ENCODE measurements at places on chromosomes 1 and 21.

DNA sequence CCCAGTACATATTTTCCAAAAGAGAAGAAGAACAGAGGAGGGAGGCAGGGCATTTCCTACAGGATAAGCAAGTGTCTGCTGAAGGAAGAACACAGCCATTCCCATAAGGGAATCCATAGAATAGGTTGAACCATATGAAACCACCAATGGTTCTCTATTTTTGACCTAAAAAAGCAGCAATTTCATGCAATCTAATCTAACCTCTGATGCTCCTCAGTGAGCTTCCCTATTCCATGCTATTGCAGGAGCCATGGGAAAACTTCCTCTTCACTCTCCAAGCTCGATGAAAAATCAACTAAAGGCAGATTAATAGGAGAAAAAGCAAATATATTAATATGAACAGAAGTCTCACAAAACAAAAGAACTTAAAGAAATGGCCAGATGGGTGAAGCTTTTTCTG, 50.5 kb downstream of the SIPA1L2 start:
- DNase-seq, result no peak

GRCh38 chr1:209674957-209675564, at the start of gene G0S2:
Gene G0S2 (plus strand): TSS chr1:209675412. CDS start chr1:209675685, 273 bp downstream.
- DNase-seq, result peak; percentile 95

- DNase-seq, result no peak
These were observed 428.5 kb upstream of the RUNX1 start for GRCh38 chr21:35477622-35478021.

- no peak for DNase-seq
These were observed 9.6 kb upstream of the GUCA2A start for GRCh38 chr1:42173961-42174735.

DNA sequence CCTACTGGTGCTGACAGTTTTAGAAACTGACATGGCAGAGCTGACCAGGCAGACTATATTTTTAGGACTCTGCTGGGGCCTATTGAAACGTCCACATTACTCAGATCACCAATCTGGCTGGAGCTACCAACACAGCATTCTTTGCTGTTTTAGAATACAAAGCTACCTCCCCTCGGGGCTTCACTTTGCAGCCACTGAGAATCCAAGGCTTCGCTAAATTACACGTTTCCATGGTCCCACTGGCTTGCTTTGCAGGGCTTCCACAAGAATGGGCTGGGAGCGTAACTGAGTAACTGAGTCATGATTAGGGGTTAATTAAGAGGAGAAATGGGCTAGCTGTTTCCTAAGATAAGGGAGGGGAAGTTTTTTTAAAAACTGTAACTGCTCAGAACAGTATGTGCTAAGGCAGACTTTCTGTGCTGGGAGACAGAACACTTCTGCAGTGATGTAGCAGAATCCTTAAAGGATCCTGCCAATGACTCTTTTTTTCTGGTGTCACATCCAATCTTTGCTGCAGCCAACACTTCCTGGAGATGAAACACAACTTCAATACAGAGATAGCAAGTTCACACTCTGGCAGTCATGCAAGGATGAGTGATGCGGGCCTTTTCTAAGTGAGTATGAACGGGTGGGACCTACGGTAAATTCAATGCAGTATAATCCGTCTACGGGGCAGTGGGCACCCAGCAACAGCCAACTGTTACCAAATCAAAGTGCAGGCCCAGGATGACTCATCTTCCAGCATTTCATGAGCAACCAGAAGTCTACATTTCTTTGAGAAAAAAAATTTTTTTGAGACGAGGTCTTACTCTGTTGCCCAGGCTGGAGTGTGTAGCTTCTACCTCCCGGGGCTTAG, 21.5 kb downstream of the NDUFS5 start:
- DNase-seq, result no peak

DNA sequence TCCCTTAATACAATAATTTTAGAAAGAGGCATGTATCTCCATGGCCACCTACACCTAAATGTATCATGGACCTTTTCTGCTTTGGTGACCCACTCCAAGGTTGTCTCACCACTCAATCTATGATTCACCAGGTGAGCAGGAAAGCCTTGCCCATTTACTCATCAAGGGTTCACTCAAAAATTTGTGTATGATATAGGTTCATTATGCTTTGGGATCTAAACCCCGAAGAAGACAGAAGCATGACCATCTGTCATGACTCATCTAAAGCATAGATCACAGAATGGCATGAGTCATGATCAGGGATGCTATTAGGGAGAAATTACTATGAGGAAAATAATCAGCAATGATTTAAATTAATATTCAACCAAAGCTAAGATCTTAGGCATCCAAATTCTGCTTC, 38.5 kb downstream of the PYHIN1 start:
- DNase-seq, result no peak

- no peak for DNase-seq
These were observed 24.6 kb upstream of the ENAH start for GRCh38 chr1:225677350-225678124.

DNA sequence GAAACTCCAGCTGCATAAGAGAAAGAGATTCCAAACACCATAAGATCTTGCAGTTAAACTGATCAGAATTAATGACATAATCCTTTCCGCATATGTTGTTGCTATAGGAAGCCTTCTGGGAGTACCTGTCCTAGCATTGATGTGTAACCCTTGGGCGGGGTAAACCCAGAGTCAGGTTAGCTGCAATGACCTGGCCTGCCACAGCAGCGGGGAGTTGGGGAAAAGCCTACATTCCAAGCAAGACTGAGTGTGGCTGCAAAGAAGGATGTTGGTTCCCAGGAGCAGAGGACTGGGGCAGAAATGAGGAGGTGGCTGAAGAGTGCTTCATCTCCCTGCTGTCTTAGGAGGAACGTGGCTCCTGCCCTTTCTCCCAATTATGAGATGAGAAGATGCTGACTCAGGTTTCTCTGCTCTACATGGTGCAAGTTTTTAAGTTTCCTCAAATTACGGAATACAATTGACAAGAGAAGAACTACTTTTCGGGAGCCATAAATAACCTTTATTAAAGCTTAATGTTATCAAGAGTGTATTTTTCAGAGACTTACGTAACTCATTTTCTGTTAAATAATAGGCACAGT, 142.1 kb downstream of the RYR2 start:
- DNase-seq, result no peak

DNA sequence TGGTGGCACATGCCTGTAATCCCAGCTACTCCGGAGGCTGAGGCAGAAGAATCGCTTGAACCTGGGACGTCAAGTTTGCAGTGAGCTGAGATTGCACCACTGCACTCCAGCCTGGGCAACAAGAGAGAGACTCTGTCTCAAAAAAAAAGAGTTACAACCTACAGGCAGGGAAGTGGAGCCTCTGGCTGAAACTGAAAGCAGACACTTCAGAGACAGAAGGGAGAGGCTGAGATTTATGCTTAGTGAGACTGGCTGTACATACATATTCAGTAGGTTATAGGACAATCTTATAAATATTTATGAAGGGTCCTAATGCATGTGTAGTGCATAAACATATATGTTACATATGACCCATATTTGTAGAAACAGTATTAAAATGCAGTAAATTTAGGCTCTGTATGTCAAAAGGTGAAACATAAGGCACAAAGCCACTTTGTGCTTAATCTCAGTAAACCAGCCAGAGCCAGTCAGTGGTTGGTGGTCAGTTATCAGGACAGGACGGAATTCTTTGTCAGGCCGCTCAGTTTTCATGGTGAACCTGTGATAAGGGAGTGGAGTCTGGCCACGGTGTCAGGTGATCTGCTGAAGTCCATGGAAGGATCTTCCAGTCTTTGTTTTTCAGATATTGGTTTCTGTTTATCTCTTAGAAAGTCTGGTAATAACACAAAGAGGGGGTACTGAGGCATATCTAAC, 13.7 kb downstream of the RHEX start:
- no peak for DNase-seq

- DNase-seq, result no peak
These were observed 8.8 kb downstream of the NTRK1 start for GRCh38 chr1:156869455-156869854.

DNA sequence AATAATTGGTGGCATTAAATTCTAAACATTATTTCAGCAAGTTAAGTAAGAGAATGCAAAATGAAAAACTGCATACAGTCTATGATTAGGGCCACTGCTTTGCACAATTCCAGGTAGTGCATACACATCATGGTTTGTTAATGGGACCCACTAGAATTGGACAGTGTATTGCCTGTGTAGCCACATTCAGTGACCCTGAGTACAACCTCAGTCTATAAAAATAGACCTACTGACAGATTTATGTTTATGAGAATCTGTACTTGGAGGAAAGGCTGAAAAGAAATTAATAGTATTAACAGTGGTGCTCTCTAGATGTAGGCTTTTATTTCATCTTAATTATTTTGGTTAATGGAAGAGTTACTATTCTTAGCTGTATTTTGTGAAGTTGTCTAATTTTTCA, 18.8 kb downstream of the UAP1 start:
- DNase-seq, result no peak

- no peak for DNase-seq
These were observed 86.8 kb downstream of the LRRC8C start for GRCh38 chr1:89719502-89720306.

- no peak for DNase-seq
These were observed 124.5 kb downstream of the DNM3 start for GRCh38 chr1:171965777-171966176.

DNA sequence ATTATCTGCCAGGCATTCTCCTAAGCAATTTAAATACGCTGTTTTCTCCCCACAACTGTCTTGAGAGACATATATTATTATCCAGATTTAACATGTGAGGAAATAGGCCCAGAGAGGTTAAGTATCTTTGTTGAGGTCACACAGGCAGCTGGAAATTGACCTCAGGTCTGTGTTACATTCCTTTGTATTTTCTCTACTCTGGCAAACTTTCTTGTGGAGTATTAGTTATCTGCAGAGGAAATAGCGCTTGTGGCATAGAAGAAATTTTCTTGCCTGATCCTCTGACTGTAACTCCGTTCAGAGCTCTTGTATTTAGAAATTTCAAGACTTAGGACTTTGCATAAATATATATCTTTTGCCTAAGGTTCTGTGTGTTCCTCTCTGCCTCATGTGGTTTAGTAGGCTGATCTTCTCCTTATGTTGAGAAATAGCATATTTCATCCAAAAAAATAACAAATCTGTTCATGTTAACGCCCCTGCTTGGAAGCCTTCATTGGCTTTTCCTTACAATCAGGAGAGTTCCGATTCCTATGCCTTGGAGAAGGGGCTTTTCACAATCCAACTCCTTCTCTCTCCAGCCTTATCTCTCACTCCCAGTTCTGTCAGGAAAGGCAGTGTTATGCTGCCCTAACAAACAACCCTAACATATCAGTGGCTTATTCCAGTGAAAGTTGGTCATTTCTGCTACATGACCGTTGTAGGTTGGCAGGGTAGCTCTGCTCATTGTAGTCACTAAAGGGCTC, 2.5 kb upstream of the JUN start:
- no peak for DNase-seq

GRCh38 chr1:85244271-85245061, 15.0 kb downstream of the C1orf52 start:
- DNase-seq, result no peak

GRCh38 chr1:211606332-211606913, 27.5 kb upstream of the SLC30A1 start:
- no peak for DNase-seq

DNA sequence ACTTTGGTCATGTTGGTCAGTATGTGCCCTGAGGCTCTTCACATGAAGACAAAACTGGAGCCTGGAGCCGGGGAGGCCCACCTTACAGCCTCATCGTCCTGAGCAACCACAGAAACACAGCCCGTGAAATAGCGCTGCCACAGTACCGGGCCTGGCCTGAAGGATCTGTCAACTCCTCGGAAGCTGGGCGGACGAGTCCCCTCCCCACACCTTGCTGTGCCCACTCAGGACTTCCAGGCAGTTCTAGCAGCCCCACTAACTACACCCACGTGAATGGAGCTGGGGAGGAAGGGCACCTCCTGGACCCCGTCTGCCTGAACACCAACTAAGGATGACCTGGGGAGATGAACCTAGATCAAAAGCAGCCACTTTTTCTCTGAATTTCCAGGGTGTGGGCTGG, 24.7 kb downstream of the SDE2 start:
- DNase-seq, result no peak

GRCh38 chr21:33473344-33473743, 6.4 kb downstream of the TMEM50B start:
- no peak for DNase-seq

- DNase-seq, result no peak
These were observed 17.2 kb downstream of the NFYC start for GRCh38 chr1:40708750-40709099.

DNA sequence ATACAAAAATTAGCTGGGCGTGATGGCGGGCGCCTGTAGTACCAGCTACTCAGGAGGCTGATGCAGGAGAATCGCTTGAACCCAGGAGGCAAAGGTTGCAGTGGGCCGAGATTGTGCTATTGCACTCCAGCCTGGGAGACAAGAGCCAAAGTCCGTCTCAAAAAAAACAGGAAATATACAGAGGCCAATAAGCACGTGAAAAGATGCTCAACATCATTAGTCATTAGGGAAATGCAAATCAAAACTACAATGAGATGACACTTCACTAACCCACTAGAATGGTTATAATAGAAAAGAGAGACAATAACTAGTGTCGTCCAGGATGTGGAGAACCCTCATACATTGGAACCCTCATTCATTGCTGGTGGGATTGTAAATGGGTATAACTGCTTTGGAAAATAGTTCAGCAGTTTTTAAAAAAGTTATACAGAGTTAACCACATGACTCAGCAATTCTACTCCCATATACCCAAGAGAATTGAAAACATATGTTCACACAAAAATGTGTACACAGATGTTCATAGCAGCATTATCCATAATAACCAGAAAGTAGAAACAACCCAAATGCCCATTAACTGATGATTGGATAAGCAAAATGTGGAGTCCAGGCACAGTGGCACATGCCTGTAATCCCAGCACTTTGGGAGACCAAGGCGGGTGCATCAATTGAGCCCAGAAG, 6.4 kb upstream of the E2F2 start:
- DNase-seq, result no peak

DNA sequence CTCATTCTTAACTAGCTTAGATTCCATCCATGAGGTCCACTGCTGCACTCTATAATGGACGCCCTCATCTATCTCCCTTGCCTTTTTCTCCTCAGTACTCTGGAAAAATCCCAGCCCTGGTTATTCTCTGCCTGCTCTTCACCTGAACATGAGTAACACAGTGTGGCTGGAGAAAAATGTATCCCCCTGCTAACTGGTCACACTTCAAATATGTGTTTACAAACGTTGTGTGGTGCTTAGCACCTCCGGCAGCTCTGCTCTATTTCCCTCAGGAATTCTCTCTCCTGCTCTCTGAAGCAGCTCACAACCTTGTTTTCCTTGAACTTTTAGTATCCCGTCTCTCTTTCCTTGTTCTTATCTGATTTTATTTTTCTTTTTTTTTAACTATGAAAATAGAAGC, 4.1 kb downstream of the SCCPDH start:
- no peak for DNase-seq
